Stimulated activated CD4-positive, alpha-beta T cell treated with anti-CD3 and anti-CD28 coated beads, TNF-alpha, amount 100 ng/mL, for 1 hour (primary cell): ENCODE measurements at places on chromosomes 4 and X.

DNA sequence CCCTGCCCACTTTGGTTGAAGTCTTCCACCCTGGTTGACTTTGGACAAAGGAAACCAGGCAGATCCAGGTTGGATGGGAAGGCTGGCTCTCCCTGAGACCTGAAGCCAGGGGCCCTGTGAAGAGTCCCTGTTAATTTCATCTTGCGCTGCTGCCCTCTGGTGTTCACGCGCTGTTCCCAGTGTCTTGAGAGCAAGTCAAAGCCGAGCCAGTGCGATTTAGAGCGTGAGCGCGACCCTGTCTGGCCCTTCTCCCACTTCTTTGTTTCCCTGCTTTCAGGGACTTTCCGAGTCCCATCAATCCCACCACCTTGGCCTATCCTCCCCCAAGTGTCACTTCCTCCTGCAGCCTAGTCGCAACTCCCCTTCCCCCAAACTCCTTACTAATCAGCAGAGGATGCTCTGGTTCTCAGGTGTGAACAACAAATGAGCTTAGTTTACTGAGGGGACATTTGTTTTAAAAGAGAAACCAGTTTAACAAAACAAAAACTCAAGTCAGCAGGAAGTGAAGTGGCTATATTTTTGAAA is 25.8 kb upstream of the CHRNA9 start:
- DNase-seq = peak; percentile 89

DNA sequence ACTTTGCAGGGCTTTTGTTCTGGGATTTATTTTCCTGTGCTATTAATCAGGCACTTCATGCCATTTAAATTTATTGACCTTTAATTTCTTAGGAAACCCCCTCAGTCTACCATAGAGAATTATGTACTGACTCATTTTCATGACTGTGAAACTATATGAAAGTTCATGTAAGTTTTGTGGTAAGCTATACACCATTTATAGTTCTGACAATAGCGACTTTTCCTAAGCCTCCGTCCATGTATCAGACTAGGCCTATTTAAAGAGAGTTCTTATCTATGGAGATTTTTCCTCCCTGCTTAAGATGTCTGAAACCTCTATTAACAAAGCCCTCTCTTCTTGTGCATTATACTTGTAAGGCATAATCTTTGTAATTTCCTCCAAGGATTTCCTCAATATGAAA is 111.6 kb downstream of the AFF2 start:
- no peak for DNase-seq

- no peak for DNase-seq
These were observed 197.2 kb upstream of the VCX3A start for GRCh38 chrX:6732101-6732500.

DNA sequence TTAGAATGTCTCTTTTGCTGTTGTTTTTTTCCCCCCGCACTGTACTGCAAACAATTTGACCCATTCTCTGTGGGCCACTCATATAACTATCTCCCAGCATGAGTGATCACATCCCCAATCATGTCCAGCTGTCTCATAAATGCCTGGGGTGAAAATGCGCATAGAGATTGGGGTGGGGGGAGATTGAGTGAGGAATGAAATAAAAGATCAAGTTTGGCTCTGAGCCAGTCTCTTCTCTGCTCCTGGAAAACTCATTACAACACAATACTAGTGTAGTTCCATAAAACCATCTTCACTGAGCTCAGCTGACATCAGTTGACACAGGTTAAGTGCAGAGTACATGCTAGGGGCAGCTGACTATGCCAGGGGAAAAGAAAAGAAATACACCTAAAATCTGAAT is 96.9 kb downstream of the EGF start:
- no peak for DNase-seq

DNA sequence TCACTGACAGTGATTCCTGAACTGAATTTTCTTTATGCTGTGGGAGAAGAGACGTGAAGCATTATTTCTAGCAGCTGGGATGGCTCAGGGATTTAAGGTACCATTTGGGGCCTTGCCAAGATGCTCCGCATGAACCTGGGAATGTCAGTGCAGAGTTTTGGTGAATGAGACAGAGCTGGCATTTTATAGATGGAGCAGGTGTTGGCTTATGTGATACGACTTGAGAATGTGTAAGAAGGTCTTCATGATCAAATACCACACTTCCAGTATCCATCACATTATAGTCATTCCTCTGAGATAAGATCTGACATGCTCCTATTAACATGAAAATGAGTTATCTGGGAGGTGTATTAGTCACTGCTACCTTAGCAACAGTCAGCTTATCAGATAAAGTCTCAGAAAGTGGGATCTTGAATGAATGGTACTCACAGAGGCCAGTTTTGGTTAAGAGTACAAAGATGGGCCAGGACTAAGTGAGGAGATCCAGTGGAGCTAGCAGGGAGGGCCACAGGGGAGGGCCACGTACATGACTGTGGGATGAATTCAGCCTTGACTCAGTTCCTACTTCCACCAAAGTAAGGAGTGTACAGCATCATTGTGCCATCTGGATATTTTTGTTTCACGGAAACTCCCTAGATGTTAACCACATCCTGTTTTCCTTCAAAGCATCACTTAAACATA is 116.7 kb downstream of the SPCS3 start:
- DNase-seq = no peak

- no peak for DNase-seq
These were observed 41.8 kb downstream of the PHEX start for GRCh38 chrX:22073928-22074327.

- DNase-seq = no peak
These were observed 209.8 kb upstream of the NR3C2 start for GRCh38 chr4:148651991-148652390.

DNA sequence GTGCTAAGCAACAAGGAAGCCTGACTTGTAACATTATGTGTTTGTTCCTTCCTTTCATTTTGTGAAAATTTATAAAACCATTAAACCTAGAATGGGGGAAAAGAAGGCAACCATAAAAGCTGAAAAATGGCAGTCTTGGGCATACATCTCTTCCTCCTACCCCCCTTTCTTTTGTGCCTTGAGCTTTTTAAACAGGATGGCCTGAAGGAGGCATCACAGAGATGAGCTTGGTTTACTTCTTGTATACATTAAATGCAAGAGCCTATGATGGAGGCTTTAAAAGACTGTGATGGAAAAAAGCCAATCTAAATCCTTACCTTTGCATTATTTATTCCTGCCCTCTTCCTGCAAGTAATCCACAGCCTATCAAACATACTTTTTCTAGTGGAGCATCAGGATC is 36.2 kb upstream of the ADH7 start:
- DNase-seq = no peak

DNA sequence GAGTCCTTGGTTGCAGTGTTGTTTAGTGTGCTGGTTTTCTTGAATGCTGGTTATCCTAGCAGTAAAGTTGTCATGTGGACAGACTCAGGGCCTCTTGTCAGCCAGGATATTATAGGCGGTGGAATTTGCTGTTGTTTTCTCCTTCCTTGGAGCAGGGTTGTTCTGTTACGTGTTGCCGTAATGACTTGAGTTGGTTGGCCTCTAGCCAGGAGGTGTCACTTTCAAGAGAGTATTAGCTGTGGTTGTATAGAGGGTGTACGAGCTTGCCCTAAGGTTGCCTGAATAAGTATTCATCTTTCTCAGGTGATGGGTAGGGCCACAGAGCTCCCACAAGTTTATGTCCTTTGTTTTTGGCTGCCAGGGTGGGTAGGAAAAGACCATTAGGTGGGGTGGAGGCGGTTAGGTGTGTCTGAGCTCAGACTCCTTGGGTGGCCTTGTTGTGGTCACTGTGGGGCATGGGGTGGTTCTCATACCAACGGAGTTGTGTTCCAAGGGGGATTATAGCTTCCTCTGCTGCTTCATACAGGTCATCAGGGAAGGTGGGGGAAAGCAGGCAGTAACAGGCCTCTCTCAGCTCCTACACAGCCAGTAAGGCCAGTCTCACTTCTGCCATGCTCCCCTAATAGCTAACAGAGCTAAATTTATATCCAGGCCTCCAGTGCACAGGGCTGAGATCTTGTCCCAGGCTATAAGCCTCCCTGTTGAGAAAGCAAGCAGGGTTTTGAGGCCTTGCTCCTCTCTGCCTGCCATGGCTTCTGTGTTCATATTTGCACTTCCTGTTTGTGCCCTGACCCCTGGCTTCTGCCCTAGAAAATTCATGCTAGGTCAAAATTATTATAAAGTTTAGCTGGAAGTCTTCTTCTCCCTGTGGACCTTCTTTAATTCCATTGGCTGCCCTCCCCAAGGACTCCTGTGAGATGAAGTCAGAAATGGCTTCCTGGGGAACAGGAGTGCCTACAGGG is 594.7 kb downstream of the RAPGEF2 start:
- no peak for DNase-seq

DNA sequence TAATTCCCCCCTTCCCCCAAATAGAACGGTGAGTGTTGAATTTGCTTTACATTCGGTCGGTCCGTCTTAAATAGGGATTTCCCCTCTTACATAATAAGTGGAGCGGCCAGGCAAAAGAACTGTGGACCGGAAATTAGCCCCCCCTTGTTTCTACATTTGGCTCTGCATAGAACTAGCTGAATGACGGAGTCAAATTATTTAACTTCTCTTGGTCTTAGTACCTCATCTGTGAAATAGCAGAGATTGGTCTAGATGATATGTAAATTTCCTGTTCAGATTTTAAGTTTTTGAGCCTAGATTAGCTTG is 1.3 kb downstream of the SPATA18 start:
- DNase-seq = no peak

DNA sequence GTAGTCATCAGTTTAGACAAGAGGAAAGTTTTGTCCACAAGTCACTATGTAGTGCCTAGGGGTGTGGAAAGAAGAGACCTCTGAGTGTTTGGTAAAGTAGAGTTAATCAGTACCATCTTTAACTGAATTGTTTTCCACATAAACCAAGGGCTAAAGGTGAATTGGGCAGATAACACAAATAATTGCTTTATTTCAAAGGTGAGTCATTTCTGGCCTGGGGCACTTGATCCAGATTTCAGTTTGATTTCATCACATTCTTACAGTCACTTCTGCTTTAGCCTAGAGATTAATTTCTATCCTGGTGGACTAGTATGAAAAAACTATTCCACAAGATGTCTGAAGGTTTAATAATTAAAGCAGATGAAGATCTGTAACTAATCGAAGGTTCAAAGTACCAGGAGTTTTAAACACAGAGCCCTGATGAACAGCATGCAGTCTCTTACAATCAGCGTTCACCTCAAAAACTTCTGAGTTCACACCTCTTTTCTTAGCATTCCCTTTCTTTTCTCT is 74.5 kb upstream of the BOD1L1 start:
- no peak for DNase-seq

- no peak for DNase-seq
These were observed 70.9 kb downstream of the ATXN3L start for GRCh38 chrX:13248867-13249486.

DNA sequence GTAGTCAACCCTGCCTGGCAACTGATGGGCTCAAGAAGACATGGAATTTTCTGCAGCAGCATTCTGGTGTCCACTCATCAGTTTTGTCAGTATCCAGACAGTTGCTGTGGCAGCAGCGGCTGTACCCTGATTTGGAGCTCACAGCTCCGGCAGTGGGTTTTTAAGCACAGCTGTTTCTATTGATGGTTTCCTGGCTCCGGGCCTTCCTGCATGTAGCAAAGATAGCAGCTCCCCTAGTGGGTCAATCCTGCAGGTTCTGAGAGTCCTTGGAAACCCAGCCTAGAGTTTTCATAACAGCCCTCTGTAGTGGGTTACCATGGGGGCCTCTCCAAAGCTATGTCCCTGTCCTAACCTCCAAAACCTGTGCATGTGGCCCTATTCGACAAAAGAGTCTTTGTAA is 84.0 kb upstream of the ATP6AP2 start:
- no peak for DNase-seq

DNA sequence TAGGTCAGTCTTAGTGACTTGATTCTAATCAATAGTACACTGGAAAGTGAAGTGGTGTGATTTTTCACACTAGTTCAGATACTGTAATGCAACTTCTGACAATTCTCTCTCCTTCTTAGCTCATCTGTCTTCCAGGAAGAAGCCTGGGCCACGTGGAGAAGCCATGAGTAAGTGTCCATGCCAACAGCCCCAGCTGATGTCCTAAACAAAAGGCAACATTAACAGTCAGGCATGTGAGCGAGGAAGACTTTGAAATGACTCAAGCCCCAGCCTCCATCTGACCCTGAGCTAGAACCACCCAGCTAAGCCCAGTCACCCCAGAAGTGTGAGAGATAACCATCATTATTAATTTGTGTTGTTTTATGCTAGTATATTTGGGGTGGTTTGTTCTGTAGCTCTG is 115.7 kb upstream of the MAGEB16 start:
- DNase-seq = no peak

GRCh38 chr4:17187003-17187402 is 288.6 kb upstream of the LDB2 start:
- DNase-seq = no peak

DNA sequence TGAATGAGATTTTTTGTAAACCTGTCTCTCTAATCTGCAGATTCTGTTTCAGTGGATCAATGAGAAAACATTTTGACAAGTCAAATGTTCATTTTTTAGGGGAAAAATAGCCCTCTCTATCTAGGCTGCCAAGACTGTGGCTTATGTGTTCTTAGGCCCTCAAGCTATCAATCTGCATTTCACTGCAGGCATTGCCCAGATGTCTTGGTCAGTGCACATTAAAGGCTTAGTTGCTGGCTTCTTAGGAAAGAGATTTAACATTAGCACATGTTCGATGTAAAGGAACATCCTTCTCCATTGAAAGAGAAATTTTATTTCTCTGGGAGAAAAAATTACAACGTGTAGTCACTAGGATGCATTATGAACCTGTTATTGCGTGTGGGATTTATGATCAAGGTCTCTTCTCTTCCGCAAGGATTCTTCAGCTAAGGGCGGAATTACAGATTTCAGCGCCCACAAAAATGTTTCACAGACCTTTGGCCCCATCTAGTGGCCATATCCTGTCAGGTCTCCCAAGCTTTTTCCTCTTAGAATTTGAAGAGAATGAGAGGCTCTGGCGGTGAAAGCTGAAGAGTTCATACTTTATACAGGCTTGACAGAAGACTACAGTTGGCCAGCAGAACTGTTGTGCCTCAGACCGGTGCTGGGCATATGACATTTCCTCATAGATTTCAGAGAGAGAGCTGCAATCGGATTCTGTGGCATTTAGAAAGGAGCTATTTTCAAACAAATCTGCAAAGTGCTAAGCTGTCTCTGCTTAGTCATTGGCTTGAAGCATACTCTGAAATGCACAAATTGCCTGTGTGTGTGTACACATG is 144.6 kb upstream of the NOCT start:
- no peak for DNase-seq

GRCh38 chr4:69848028-69848427 is 11.9 kb downstream of the SULT1E1 start:
- DNase-seq = no peak

DNA sequence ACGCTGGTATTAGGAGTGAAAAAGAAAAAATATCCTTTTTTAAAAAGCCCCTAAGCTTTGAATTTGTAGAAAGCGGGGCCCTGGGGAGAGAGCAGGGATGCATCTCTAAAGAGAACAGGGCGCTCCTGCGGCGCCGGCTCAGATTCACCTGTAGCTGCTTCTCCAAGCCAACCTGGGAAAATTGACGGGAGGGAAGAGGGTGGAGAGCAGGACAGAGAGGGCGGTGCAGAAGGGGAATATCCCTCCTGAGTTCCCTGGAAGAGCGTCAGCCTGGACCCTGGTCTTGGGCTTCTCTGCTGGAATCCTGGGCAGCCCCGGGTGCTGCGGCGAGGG is 776 bp upstream of the SOWAHD start:
- DNase-seq = no peak

GRCh38 chrX:17359500-17359899 is 15.5 kb upstream of the NHS start:
- DNase-seq = no peak

- no peak for DNase-seq
These were observed 3.0 kb downstream of the PLP2 start for GRCh38 chrX:49174723-49175122.

GRCh38 chrX:5650904-5651303 is 577.8 kb downstream of the NLGN4X start:
- no peak for DNase-seq
